ENCODE measurements at places on chromosomes 3 and 15. TPM values are rescaled to one million over a fixed set of nuclear protein-coding genes. Genes with fewer than 3 reads are reported as not detected.

The UROC1 gene
- polyA plus RNA-seq = not detected

The FANCI gene
- polyA plus RNA-seq = 0.72 TPM

The RAB27A gene
- polyA plus RNA-seq = 1.2 TPM

The FHIT gene
- 0.98 TPM for polyA plus RNA-seq

The DLG1 gene
- 42.8 TPM for polyA plus RNA-seq

The ACP3 gene
- 0.04 TPM for polyA plus RNA-seq

The ITIH1 gene
- not detected for polyA plus RNA-seq

The B3GNT5 gene
- 12.1 TPM for polyA plus RNA-seq

- DNase-seq = no peak
Measured at GRCh38 chr3:117439812-117440211, 730.2 kb downstream of the TUSC7 start.

GRCh38 chr3:174755833-174756829 lies 103.0 kb upstream of the NAALADL2 start:
- no peak for DNase-seq

DNA sequence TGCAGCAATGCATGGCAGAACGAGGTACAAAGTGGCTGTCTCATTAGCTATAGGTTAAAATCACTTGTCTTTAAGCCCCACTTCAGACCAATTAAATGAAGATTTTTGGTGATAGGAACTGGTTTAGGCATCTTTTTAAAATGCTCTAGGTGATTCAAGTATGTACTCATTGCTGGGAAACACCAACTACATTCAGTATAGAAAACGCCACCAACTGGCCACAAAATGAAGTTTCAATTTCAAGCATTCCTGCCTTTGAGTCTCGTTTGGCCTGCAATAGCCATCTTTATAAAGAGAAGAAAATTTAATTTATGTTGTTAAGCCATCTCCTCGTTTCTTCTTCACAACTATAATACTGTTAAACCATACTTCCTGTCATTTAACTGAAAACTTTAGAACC lies 587.9 kb downstream of the GBE1 start:
- DNase-seq = no peak

- DNase-seq = no peak
Measured at GRCh38 chr3:179309225-179310078, 13.4 kb upstream of the ZNF639 start.

- no peak for DNase-seq
Measured at GRCh38 chr3:122392868-122393844, 9.2 kb downstream of the FAM162A start.

- DNase-seq = no peak
Measured at GRCh38 chr3:184610245-184610871, 48.8 kb downstream of the EPHB3 start.

- DNase-seq = no peak
Measured at GRCh38 chr3:87069971-87070370, 79.0 kb upstream of the VGLL3 start.

GRCh38 chr3:183085634-183086390 lies 13.5 kb downstream of the MCCC1 start:
- no peak for DNase-seq

GRCh38 chr3:55912880-55913279 lies 425.8 kb upstream of the WNT5A start:
- no peak for DNase-seq

Data from psoas muscle (tissue), 8 donors.